Breast epithelium (tissue), 4 donors: ENCODE measurements at places on chromosomes 11 and 22. TPM values are rescaled to one million over a fixed set of nuclear protein-coding genes. Genes with fewer than 3 reads are reported as not detected.

- H3K36me3 ChIP-seq = no peaks in the 10 kb centered on the region
- DNase-seq = no peak
- no peak overlapping the region for H3K4me3 ChIP-seq
Observed at GRCh38 chr22:39259666-39260065, 14.9 kb upstream of the PDGFB start.

GRCh38 chr22:22870577-22871404 lies 16.8 kb upstream of the IGLL5 start:
- H3K4me3 ChIP-seq = no peak overlapping the region
- H3K27ac ChIP-seq = no peak overlapping the region
- peaks cover 17% of the 10 kb centered on the region for H3K27me3 ChIP-seq

- H3K4me1 ChIP-seq = peaks cover 15% of the 10 kb centered on the region
- no peak overlapping the region for H3K27ac ChIP-seq
- H3K36me3 ChIP-seq = no peaks in the 10 kb centered on the region
- DNase-seq = no peak
Observed at GRCh38 chr11:112962579-112963367, 1.6 kb downstream of the NCAM1 start.

DNA sequence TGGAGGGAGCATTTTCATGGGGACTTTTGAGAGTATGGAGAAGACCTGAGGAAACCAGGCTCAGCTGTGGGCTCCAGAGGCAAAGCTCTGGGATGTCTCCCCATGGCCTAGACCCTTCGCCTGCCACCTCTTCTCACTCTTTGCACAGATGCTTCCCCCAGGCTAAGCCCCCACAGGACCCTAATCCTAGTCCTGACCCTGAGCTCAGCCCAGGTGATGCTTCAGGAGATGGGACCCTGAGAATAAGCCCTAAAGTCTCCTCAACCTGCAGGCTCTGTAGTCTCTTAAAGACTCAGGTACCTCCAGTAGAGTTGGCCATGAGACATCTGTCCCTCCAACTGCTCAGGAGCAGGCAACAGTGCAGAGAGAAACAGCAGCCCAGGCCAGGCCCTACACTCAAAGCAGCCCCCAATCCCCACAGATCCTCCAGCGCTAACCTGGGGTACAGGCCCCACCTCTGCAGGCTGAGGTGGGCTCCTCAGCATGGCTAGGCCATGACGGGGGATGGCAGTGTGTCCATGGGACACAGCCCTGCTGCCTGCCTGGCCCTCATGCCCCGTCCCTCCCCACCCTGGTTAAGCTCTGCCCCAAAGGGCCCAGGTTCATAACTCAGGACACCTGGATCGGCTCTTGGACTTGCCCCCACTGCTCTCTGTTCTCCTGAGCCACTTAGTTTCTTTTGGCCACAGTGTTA lies 39.4 kb downstream of the GGTLC2 start:
- H3K27ac ChIP-seq = no peak overlapping the region
- no peak overlapping the region for H3K4me3 ChIP-seq
- no peaks in the 10 kb centered on the region for H3K27me3 ChIP-seq
- H3K36me3 ChIP-seq = no peaks in the 10 kb centered on the region
- H3K4me1 ChIP-seq = no peaks in the 10 kb centered on the region

OR51E2 gene
- total RNA-seq = not detected
